ENCODE measurements at places on chromosomes 6 and 20.

DNA sequence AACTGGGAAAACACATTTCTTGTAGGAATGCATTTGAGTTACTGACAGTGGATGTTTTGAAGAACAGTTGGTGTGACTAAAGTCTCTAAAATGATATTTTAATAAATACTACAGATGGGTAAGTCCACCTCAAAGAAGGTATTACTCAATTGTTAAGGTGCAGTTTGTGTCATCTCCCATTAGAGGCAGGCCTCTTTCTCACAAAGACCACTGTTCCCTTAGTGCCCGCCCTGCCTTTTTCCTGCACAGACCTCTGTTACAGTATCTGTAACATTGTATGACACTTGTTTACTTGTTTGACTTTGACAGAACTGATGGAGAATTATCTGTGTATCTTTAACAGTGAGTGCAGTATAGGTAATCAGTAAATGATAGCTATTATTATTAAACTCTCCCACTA lies 5.2 kb upstream of the CRIP3 start:
- DNase-seq, result no peak

GRCh38 chr20:59752704-59753460 lies 148.5 kb downstream of the PHACTR3 start:
- no peak for DNase-seq

- DNase-seq, result no peak
Observed at GRCh38 chr6:100163035-100163434, 169.0 kb upstream of the MCHR2 start.

DNA sequence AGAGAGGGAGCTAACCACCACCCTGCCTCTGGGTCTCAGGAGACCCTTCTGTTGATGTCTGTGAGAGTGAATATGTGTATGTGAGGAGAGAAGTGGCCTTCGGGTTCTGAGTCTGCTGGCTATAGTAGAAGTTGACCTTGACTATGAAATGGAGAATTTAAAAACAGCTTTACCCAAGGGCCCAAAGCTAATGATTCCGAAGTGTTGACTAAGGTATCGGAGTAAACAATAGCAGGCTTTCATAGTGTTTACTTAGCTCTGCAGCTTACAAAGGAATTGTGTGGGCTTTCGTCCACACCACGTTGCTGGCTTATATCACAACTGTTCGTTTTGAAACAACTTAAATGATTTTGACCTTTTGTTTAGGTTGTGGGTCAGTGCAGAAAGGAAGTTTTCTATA lies 126.5 kb upstream of the JAG1 start:
- no peak for DNase-seq

- no peak for DNase-seq
Observed at GRCh38 chr6:140494321-140495108, 1120.1 kb upstream of the CITED2 start.

DNA sequence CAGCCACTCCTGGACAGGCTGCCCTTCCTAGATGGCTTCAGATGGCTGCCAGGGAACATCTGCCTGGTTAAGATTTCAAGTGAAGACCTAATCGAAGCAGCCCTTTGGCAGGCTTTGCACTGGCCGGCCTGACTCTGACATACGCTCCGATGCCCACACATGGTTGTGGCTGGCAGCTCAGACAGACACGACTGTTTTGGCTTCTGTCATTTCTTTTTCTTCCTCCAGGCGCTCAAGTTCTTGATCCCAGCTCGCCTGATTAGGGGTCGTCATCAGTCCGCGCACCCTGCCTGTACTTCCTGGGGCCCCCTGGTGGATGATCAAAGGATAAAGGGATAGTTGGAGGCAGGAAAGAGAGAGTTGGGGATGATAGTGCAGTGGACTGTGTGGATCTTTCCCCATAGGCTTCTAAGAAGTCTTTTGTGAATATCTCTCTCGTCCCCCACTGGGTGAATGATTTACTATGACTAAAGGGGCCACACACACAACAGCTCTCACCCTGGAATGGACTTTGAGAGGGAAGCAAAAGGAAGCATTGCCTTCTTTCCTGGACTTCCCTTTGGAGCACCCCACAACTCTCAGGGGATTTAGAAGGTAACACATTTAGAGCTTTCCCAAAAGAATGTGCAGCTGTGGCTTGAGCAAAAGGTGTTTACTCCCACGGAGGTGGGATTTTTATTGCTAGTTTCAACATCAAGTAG lies 21.4 kb upstream of the TRAM2 start:
- no peak for DNase-seq

DNA sequence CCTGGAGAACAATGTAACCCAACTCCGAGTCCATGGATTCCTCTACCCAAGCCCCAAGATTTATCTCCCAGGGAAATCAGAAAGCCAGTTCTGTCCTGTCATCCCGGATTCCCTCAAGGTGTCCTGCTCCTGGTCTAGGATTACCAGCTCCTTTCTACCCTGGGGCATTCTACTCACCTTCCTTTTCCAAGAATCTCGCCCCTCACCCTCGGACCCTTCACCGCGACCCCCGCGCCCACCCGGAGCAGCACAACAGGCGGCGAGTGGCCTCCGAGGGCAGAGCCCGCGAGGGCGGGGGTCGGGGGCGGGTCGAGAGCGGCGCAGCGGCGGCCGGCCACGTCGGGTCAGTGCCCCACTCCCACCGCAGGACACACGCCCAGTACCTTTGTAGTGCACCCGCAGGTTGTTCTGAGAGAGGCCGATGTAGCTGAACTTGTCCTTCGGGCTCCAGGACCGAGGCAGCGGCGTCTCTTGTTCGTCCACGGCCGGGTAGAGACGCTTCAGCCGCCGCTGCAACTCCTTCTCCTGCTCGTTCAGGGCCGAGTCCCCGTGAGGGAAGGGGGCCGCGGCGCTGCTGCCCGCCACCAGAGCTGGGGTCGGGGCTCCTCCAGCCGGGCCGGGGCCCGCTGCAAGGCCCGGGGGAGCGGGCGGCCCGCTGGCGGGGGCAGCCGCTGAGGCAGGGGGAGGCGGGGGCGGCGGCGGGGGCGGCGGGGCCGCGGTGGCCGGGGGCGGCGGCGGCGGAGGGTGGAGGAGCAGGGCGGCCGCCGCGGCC lies 897 bp downstream of the RANBP9 start:
- no peak for DNase-seq

GRCh38 chr6:41602422-41602743 lies 35.9 kb upstream of the MDFI start:
- DNase-seq, result no peak

- no peak for DNase-seq
Observed at GRCh38 chr20:10672624-10673127, 1.1 kb downstream of the JAG1 start.

GRCh38 chr20:51577432-51578144 lies 35.1 kb upstream of the NFATC2 start:
- DNase-seq, result no peak

GRCh38 chr20:31780839-31781238 lies 38.3 kb upstream of the MYLK2 start:
- no peak for DNase-seq

- DNase-seq, result no peak
Observed at GRCh38 chr6:161943561-161943960, 669.7 kb upstream of the AGPAT4 start.

- no peak for DNase-seq
Observed at GRCh38 chr20:13692802-13693736, 54.3 kb upstream of the TASP1 start.

DNA sequence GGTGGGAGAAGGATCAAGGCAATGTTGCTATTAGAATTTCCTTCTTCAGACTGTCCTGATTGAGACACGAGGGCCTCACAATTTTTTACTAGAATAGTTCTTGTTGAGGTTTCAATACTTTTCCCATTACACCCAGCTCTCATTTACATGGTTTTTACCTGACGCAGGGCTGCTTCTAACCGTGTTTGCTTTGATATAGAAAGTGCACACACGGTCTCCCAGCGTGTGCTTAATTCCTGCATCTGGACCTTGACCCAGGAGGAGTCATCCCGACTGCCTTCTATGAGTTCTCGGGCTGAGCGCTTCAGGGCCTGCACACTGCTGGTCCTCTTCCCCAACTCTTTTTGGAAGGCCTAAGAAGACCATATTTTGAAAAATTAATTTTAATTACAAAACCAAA lies 160.2 kb downstream of the DST start:
- DNase-seq, result no peak

- no peak for DNase-seq
Observed at GRCh38 chr20:1287306-1287705, 21.2 kb downstream of the SNPH start.

GRCh38 chr6:166202321-166202733 lies 34.7 kb upstream of the TBXT start:
- DNase-seq, result no peak

- DNase-seq, result no peak
Observed at GRCh38 chr6:89079511-89080234, 878 bp upstream of the PNRC1 start.

DNA sequence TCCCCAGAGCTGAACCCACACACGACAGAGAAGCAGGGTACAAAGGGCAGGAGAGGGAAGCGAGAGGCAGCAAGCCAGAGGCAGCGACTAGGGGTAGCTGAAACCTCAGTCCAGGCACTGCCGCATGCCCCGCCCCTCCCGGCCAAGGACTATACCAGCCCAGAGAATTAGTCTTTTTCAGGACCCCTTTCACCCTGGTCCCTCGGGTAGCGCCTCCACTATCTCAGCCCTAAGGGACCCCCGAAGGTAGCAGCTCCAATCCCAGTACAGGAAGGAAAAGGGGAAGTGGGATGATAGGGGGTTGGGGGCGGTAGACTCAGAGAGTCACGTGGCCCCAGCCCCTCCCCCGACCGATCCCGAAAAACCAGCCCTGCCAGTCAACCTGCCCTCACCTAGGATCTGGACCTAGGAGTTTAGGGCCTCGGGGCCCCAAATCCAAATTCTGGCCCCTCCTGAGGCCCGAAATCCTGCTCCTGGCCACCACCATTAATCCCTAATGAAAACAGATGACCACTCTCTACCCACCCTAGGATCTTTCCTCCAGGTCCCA lies 1.3 kb downstream of the RGL2 start:
- DNase-seq, result no peak

DNA sequence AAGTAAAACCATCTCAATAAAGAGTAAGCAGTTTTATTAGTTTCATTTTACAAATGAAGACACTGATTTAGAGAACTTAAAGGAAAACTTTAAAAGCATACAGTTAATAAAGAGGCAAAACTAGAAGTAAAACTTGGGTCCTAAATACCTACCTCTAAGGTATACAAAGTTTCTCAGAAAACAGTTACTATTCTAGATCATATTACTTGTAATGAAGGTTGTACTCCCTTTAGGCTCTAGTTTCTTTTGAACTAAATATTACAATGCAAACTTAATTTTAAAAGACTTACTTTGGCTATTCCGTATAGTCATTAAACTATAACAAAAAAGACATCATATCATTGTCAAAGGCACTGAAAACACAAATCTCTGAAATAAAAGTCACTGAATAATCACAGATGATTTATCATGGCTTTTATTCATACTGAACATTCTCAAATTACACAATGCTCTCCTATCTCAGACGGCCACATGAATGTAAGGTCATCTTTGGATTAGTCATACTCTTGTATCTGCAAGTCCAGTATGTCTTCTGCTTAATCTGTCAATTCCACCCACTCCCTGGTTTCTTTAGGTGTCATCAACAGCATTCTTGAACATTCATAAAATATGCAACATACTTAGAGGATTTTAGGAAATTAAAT lies 361.6 kb upstream of the RUNX2 start:
- DNase-seq, result peak; percentile 41

GRCh38 chr6:150684714-150685459 lies 85.2 kb downstream of the PLEKHG1 start:
- DNase-seq, result no peak

GRCh38 chr6:11122380-11122779 lies 10.9 kb upstream of the ERVFRD-1 start:
- DNase-seq, result no peak

GRCh38 chr6:7770111-7770510 lies 44.2 kb downstream of the BMP6 start:
- no peak for DNase-seq
